ENCODE measurements at places on chromosomes 7 and 10. TPM values are rescaled to one million over a fixed set of nuclear protein-coding genes. Genes with fewer than 3 reads are reported as not detected.

- DNase-seq = no peak
Measured at GRCh38 chr7:10101351-10101750, 872.3 kb upstream of the PHF14 start.

DNA sequence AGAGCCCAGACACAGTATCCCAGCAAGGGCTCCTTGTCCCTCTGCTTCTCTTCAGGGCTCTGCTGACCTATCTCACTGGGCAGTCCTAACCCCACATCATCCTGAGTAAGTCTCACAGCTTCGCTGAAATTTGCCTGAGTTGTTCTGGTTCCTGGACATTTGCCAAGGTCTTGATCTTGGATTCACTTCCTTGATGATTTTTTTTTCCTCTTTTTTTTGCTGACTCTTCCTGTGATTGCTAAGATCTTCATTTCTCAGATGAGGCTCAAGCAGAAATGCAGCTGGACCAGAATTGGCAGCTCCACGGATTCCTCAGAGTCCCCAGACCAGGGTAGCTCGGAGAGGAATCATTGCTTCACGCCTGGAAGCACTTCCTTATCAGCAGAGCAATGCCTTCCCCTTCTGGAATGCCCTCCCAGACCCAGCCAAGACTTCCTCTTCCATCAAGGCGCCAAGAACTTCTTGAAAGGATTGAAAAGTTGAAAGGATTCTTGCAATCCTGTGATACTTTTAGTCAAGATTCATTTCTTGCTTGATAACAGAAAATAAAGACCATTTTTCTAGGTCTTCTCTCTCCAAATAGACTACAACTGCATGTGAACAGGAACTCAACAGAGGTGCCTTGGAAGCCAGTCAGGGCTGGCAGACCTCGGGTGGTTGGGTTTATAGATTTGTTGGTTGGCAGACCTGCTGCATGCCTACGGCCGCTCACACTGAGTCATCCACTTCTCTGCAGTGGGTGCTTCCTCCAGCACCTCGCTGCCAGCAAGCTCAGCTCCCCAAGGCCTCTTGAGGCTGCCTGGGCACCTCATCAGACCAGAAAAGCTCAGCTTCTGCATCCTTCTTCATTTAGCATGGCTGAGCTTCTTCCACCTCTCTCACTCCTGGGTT is 8.8 kb upstream of the AFAP1L2 start:
- DNase-seq = no peak

DNA sequence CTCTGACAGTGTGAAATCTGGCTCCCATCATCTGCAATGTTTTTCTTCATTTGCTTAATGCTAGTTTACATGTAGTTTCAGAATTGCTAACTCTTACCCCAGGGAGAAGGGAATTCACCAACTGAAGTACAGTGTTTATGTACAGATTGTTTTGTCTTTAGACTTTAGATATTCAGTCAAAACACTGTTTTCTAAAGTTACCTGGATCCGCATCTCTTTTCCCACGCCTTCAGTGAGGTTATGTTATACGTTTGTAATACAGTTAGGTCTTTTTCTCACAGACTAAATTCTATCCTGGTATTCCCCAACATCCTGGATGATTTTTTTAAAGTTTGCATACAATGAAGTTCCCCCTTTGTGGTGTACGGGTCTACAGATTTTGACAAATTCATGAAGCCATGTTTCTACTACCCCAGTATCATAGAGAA is 3.2 kb upstream of the LYZL1 start:
- no peak for DNase-seq

- no peak for DNase-seq
Measured at GRCh38 chr7:128938544-128939074, 882 bp downstream of the IRF5 start.

- DNase-seq = no peak
Measured at GRCh38 chr7:22351329-22351692, 5.6 kb downstream of the RAPGEF5 start.

DNA sequence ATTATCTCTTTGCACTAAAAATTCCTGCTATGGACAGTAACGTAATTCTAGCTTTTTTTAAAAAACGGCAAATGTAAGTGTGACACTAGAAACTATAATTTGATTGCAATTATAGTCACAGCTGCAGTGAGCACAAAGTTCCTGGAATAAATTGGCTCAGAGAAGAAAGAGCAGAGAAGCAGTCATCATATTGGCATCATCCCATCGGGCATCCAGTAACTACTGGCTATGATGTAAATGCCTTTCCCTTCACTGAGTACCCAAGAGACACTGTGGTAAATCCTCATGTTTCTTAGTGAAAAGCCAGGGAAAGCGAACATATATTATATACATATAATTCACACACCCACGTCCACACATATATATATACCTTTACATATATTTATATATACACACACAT is 43.6 kb downstream of the PIP4K2A start:
- no peak for DNase-seq

- DNase-seq = no peak
Measured at GRCh38 chr7:2572101-2572842, 13.5 kb downstream of the IQCE start.

CLDN3 gene
- not detected for polyA plus RNA-seq

ARHGEF35 gene
- 4.2 TPM for polyA plus RNA-seq
